GM13977 (cell line): ENCODE measurements at places on chromosomes 1 and 21.

- DNase-seq, result no peak
Observed at GRCh38 chr1:39944410-39945112, 10.4 kb upstream of the MFSD2A start.

DNA sequence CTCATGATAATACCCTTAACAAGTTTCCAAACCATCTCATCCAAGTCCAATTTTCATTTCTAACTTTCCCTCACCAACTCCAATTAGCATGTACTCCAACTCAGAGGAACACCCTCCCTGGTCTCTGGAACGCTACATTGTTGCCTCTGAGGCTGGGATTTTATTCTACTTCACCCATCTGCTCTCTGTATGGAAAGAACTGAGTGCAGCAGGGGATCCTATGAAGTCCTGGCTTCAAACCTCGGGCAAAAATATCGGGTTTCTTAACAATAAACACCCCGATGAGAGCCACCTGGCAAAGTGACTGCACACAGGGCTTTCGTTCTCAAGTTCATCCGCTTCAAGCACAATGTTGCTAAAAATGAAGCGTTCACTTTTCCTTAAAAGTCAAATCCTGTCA lies 99.6 kb downstream of the CRB1 start:
- no peak for DNase-seq

GRCh38 chr1:55146781-55147180 lies 68.4 kb downstream of the USP24 start:
- no peak for DNase-seq

- DNase-seq, result no peak
Observed at GRCh38 chr1:247551721-247552120, 2.8 kb downstream of the GCSAML start.

- no peak for DNase-seq
Observed at GRCh38 chr1:29506678-29507225, 270.4 kb downstream of the PTPRU start.

DNA sequence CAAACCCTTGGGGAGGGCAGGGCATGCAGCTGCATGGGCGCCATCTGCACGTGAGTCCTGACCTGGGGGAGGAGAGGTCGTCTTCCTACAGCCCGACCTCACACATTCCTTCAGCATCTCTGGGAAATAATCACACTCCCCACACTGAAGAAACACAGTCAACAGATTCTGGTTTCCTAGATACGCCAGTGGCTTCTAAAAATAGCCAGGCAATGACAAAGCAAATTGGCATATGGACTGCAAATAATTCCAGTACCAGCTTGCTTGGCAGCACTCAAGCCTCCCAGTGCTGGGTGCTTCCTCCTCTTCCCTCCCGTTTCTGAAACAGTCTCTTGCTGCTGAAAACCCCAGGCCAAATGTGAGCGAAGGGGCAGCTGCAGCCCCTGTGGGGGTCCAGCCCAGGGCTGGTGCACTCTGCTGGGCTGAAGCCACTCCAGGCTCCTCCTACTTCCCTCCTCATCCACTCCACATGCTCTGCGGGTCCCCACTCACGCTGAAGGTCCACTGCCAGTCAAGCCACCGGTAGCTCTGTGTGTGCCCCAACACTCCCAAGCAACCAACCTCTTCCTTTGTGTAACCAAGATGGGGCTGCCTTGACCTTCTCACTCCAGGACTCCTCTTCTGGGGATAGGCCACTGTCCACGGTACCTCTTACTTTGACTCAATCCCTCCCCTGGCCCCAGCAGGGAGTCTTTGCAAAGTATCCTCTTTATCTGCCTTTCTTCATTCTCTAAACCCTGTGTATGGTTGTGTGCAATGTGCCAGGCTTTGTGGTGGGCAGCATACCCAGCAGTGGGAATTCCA lies 69.0 kb downstream of the KCND3 start:
- no peak for DNase-seq

DNA sequence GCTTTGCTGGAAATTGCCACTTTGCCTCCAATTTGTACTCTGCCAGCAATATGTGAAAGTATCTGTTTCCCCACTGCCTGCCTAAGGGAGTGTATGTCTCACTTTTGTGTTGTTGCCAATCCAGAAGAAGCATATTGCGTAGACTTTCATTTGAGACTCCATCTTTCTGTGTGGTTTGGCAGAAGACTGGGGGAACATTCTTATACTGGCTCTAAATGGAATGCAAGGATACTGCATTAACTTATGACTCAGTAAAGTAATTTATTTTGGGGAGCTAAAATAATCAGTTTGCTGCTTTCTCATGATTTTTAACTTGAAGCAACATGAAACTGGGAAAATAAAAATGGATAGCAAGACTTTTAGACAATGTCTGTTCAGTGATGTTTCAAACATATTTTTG lies 107.7 kb upstream of the TMPRSS2 start:
- DNase-seq, result no peak

DNA sequence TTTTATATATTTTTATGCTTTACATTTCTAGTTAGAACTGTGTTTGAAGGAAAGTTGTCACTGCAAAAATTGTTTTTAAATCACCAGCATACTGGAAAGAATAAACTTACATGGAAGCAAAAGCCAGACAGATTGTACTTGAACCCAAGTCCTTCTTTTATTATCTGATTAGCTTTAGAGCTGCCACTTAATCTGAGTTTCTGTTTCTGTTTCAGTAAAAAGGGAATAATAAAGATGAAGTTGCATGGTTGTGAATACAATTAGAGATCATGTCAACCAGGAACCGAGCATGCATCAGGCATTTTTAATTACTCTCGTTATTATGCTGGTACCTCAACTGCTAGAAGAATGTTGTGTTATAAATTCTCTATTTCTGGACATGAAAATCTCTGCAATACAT lies 76.9 kb upstream of the EXO1 start:
- DNase-seq, result no peak

- DNase-seq, result no peak
Observed at GRCh38 chr1:26153966-26154532, 4.8 kb upstream of the FAM110D start.

DNA sequence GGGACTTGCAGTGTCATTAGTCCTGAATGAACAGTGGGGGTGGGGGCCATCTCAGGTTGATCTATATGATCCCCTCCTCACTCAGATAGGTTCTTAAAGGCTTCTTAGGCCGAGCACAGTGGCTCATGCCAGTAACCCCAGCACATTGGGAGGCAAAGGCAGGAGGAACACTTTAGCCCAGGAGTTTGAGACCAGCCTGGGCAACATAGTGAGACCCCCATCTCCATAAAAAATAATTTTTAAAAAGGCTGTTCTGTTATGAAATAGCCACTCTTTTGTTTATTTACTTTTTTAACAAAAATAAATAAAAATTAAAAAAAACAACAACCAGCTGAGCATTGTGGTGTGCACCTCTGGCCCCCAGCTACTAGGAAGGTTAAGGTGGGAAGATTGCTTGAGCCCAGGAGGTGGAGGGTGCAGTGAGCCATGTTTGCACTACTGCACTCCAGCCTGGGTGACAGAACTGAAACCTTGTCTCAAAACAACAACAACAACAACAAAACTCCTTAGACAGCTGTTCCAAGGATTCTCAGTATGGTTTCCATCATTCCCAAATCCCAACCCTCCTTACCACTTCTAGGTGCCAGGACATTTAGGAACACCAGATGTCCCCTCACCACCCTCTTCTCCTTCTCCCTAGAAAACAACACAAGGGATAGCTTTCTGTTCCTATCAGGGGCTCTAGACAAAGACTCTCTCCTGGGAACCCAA lies 2.0 kb upstream of the TRAPPC3 start:
- no peak for DNase-seq

GRCh38 chr1:9589144-9589718 lies 520 bp downstream of the TMEM201 start:
- no peak for DNase-seq

GRCh38 chr1:157880621-157881020 lies 39.0 kb upstream of the CD5L start:
- no peak for DNase-seq

GRCh38 chr1:26049531-26050247 lies 3.8 kb upstream of the SLC30A2 start:
- no peak for DNase-seq

- no peak for DNase-seq
Observed at GRCh38 chr21:16046656-16047330, 317.0 kb downstream of the USP25 start.

DNA sequence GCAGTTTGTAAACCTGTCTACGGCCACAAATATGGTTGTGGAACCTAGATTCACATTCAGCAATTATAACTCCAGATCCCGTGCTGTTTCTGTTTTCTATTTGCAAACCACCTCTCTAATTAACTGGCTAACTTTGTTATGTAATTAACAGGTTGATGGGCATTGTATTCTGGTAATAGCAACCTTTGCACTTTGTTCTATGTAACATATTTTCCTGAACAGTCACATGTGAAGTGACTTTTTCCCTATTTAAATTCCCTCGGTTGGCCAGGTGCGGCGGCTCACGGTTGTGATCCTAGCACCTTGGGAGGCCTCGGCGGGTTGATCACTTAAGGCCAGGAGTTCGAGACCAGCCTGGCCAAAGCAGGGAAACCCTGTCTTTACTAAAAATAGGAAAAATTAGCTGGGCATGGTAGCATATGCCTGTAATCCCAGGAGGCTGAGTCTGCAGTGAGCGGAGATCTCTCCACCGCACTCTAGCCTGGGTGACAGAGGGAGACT lies 1.4 kb downstream of the ACADM start:
- no peak for DNase-seq

DNA sequence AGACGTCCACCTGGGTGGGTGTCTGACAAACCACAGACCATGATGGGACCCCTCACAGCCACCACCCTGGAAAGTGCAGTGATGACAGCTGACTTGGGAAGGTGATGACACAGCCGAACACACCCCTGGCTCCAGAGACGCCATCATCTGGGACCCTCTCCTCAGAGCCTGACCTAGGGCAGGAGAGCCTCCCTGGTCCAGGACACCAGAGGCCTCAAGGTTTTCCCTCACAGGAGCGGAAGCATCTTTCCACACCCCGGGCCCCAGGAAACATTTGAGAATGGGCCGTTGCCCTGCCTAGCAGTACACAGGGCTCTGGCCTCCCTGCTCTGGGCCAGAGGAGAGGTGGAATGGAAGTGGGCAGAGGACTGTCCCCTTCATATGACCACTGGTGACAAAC lies 79.7 kb downstream of the SYT2 start:
- no peak for DNase-seq

- DNase-seq, result peak; percentile 36
Observed at GRCh38 chr1:185338719-185339622, 21.9 kb upstream of the IVNS1ABP start.
